ENCODE measurements at places on chromosomes 3 and 15.

DNA sequence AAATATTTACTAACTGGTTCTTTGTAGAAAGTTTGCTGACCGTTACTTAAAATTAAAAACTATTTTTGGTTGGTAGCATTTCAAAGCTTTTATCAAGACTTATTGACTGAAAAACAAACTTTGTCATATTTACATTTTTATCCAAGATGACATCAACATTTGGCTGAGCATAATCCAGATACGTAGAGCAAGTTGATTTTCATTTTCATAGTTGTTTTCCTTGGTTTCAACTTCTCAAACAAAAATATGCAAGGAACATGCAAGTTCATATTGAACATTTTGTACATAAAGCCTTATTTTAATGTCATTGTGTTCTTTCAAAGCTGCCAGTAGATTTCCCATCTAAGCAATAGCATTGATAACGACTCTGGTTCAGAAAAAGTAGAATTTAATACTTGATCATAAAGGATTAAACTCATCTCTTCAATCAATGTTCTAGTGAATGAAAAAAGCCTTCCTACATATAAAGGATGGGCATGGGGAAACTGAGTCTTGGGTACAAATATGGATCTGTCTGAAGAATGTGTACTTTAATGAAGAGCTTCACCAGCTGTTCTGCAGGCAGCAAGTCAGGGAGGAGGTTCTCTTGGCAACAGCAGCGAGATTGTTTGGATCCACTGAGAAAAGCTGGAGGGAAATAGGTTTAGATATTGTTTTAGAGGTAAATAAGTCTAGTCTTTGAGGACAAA, 5.6 kb downstream of the RAB8B start:
- DNase-seq: no peak

GRCh38 chr3:172622916-172623700, 87.8 kb downstream of the NCEH1 start:
- peak; percentile 75 for DNase-seq

DNA sequence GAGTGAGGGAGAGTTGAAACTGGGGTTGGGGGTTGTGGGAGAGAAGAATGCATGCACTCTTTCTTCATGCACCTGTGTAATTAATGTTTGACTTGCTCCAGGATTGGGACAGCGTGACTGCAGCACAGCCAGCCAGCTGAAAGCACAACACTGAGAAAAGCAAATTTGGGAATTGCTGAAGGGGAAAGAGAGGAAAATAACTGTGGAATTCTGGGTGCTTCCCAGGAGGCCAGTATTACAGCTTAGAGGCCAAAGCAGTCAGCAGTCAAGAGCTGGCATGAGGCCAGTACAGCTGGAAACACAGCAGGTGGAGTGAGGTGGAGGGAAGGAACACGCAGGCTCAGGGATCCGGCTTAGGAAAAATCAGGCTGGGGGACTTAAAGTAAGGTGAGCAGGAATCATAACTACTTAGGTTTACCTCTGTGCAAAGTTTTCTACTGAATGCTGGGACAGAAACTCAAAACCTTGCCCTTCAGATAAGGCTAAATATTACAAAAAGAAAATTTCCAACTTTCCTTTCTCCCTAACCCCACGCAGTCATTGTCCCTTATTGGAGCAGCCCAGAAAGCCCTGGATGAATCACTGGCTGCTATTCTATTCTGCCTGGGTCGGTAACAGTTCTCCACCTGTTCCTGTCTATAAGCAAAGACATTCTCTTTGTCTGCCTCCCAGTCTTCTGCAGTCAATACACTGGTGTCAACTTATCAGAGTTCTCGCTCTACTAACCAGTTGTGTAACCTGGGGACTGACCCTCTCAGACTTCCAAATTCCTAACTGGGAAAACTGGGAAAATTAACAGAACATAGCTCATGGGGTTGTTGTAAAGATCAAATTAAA, 167.2 kb downstream of the MAGI1 start:
- DNase-seq: no peak

- DNase-seq: no peak
These were observed 30.4 kb downstream of the STARD9 start for GRCh38 chr15:42605796-42606195.

GRCh38 chr15:49148727-49149126, 6.7 kb downstream of the COPS2 start:
- no peak for DNase-seq

GRCh38 chr3:106699122-106699521, 678.1 kb upstream of the CCDC54 start:
- no peak for DNase-seq

GRCh38 chr3:65575376-65575840, 463.3 kb downstream of the MAGI1 start:
- peak; percentile 92 for DNase-seq

GRCh38 chr3:146519810-146520209, 24.6 kb downstream of the PLSCR1 start:
- no peak for DNase-seq

- DNase-seq: peak; percentile 91
These were observed 11.6 kb downstream of the UPK1B start for GRCh38 chr3:119184796-119185570.

DNA sequence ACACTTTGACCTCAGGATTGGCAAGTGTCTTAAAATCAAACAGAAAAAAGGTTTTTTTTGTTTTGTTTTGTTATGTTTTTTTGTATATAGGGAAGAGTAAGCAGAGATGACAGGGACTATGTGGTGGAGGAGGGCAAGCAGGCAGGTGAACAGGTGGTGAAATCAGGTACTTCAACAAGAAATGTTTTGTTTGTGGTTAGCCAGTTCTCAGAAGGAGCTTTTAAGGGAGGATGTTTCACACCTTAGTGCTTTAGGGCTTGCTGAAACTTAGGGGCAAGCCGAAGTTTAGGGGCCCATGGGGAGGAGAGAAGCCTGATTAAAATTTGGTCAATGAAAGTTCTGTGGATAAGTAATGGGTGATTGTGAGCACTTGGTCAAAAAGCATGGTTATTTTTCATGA, 370.7 kb upstream of the SLCO3A1 start:
- DNase-seq: no peak

DNA sequence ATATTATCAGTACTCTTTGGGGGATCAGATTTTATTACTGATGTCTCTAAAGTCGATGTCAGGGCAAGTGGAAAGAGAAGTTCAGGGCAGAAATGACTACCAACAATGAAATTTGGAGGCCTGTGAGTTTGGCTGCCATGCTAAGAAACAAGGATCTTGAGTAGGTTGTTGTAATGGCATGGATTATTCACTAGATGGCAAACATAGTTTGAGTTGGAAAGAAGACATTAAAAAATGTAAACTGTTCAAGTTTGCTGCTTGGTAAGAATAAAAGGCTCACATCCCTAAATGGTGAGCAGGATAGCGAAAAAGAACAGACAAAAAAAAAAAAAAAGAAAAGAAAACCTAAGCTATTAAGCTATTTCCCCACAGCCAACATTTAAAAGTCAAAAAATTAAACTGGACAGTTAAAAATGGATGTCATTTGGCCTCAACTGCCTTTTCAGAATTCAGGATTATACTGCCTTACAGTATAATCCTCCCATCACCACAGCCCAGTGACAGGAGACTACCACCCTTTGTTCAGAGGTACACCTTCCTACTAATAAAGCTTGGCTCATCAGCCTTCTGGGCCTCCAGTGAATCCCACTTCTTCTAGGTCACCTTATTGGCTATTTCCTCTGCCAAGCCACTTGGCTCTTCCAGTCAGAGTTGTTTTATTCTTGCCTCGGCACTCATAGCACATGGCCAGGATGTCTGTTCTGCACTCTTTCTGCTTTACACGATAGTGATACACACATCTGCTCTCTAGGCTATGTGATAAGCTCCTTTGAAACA, 163.7 kb downstream of the PLD1 start:
- DNase-seq: peak; percentile 69

- peak; percentile 37 for DNase-seq
These were observed 319.0 kb downstream of the MECOM start for GRCh38 chr3:169344465-169344864.

GRCh38 chr3:40593351-40593750, 68.6 kb downstream of the ZNF621 start:
- DNase-seq: no peak

- DNase-seq: no peak
These were observed 1.2 kb upstream of the ZNF609 start for GRCh38 chr15:64459066-64459781.

- no peak for DNase-seq
These were observed 405.1 kb downstream of the ROBO1 start for GRCh38 chr3:79362571-79363270.

- no peak for DNase-seq
These were observed 26.7 kb downstream of the SMAD3 start for GRCh38 chr15:67091980-67092677.

GRCh38 chr15:75109021-75109735, 85.8 kb downstream of the PPCDC start:
- no peak for DNase-seq
